SK-N-SH treated with all-trans-retinoic acid at 6 μM for 48 hours (cell line): ENCODE measurements at places on chromosomes 7 and 10.

- no peak for ATAC-seq
Observed at GRCh38 chr10:12638103-12638502, 288.8 kb downstream of the CAMK1D start.

GRCh38 chr7:122550545-122550944 is 148.4 kb downstream of the RNF133 start:
- ATAC-seq: no peak; the same call in 2 of the 3 replicates

DNA sequence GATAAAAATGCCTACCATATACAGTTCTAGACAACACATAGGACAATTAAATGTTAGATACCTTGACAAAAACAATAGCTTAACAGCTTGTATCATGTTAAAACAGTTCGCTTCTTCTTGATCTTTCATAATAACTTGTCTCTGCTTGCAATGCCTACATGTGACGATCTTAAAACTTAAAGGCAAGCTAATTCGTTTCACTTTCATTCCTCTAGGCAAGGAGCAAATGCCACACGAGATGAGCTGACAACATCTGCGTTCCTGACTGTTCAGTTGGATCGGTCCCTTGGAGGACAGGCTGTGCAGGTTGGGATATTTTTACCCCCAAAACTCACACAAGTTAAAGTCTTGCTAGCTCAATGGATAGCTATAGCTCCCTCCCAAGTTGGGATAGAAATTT is 51.6 kb upstream of the ARL4A start:
- ATAC-seq: no peak

DNA sequence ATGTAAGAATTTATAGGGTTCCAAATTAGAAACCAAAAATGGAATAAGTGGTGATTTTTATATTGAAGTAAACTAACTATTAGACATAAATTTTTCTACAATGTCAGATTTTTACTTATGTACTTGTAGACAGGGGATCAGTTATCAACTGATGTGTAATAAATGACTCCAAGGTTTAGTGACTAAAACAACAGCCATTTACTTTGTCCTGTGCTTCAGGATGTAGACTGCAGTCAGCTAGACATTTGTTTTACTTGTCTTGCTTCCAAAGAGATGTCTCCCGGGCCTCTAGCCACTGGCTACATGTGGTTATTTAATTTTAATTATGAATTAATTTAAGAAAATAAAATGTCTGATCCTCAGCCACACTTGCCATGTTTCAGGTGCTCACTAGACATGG is 249.7 kb upstream of the IGFBP3 start:
- ATAC-seq: no peak

DNA sequence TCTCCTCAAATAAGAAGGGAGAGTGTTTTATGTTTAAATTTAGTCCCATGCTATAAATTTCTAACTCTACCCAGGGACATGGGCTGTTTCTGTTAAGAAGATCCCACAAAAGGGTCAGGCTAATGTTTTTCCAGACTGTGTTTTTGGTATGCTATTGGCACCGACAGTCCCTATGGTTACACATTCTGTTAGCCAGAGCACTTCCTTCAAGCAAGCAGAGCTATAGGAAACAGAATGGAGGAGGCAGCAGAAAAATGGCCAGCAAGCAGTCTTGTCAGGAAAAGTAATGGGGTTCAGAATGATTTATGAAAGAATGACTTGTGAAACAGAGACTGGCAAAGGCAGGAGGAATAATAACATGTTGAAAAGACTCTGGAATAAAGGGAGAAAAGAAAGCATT is 44.8 kb upstream of the PHYHIPL start:
- ATAC-seq: no peak

DNA sequence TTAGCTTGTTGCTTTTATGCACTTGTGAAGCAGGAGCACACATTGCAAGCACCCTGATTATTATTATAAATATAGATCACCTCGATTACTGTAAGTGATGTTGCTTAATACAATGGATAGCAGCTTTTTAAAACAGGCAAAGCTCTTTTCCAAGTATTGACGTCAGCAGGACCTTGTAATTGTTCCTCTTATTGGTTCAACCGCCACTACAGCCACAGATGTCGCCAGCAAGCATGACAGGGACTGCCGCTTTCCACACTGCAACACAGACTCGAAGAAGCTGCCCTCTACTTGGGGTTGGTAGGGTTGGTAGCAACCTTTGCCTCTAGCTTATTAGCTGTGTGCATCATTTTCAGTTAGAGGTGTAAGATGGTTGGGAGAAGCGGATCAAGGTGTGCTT is 167.6 kb downstream of the ZNF365 start:
- ATAC-seq: no peak

- no peak for ATAC-seq
Observed at GRCh38 chr7:95367606-95368005, 28.6 kb downstream of the PON3 start.

DNA sequence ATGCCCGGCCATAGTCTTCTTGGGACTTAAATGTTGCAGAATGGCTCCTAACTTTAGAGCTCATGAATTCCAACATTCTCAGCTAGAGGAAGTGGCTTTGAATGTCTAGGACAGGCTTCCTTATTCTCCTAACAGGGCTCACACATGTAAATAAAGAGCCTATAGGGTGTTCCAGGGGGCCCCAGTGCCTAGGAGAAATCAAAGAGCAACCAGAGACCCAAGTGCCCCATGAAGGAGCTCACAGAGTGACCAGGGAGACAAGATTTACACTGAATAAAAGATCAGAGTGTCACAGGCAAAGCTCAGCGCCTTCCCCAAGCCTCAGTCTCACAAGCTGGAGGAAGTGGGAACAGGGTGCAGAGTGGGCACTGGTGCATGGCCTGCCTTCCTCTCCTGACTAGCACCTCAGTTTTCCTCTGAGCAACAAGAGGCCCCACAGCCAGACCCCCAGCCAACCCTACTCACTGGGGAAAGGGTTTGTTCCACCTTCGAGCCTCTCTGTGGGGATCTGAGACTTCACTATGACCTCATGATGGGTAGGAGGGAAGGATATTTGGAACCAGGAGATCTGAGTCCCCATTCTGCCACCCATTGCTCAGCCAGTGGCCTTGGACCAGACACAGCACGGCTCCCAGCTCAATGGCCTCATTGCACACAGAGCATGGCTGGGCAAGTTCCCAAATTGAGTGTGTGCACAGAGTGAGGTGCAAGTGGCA is 16.0 kb downstream of the TMEM273 start:
- ATAC-seq: no peak

DNA sequence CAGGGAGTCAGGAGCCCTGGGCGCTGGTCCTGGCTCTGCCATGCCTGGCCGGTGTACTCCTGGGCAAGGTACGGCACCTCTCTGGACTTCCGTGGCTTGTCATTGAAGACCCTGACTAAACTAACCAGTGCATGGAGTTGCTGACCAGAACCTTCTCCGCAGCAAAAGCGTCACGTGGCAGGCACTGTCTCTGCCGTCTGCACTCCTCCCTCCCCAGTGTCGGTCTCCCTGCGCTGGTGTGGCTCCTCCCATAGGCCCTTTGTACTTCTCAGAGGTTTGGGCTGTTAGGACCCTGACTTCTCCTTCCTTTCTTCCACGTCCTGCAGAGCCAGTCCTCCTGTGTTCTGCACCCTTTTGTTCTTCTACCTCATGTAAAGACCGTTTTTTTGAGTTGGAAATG is 100.6 kb upstream of the CREB5 start:
- no peak for ATAC-seq

DNA sequence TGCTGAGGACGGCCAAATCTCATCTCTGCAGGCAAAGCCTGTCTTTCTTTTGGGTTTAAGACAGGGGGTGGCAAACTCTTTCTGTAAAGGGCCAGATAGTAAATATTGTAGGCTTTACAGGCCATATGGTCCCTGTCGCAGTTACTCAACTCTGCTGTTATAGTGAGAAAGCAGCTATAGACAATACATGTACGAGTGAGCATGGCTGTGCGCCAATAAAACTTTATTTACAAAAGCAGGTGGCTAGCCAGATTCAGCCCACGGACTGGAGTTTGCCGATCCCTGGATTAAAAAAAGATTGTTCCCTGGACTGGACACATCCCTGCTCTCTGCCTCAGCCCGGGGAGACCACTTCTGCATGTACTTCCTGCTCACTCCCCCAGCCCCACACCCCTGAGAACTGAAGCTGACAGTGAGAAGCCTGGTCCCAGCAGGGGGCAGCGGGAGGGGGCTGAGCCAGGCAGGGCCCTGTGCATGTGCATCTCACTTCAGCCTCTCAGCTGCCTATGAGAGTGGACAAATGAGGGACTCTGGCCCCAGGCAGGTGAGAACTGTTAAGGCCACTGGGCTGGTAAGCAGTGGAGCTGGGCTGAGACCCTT is 392.4 kb downstream of the PLXNA4 start:
- no peak for ATAC-seq

GRCh38 chr7:133313575-133313974 is 60.7 kb downstream of the EXOC4 start:
- no peak for ATAC-seq

- no peak for ATAC-seq
Observed at GRCh38 chr7:379456-380138, 89.6 kb downstream of the FOXL3 start.

DNA sequence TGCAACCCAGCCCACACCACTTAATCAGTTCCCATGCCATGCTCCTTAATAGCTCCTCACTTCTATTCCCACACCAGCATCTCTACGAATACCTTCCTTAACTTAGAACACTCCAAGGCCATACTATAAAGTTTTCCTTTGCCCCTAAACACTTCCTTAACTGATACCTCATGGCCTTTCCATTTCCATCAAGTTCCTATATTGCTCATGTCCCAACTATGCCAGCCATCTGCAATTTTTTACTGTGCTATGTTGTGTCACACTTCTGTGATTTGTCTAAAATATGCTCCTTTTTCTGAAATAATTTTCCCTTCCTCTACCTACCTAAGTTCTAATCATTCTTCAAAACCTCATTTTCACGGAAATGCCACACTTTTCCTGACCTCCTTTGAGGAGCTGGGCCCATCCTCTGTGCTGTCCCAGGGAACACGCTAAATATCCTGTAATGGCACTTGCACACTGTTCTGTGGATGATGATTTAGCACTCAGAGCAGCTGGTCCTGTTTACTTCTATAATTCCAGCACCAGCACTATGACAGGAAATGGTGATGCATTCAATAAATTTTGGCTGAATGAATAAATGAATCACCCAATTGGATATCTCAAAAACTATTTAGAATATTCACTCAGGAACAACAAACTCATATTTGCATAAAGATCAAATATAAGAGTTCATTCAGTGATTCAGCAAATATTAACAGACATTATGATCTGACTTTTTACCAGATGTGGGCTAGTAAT is 266.5 kb upstream of the HGF start:
- peak; percentile 92 for ATAC-seq

DNA sequence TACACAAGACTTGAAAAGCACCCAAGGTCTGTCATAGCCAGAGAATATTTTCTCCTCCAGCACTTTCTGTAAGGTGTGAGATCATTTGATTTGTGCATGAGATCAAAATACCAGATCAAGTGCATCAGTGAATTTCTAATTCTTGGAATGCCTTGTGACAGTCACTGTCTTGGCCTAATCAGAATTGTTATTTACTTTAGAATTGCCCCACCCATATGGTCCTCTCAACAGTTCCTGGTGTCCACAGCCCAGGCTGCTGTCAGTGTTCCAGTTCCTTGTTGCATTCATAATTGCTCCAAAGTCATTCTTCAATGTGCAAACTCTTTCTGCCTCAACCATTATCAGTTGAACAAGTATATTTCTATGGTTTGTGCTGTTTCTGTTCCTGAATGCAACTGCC is 770.2 kb downstream of the NRG3 start:
- no peak for ATAC-seq
